ENCODE measurements at places on chromosomes 12 and 14.

- no peak for DNase-seq
These were observed 3.2 kb upstream of the AMIGO2 start for GRCh38 chr12:47082796-47083621.

- no peak for DNase-seq
These were observed 97.6 kb downstream of the RAD52 start for GRCh38 chr12:851913-852312.

GRCh38 chr12:45204757-45205156 lies 11.1 kb upstream of the ANO6 start:
- DNase-seq, result no peak

GRCh38 chr12:120413901-120414695 lies 23.8 kb upstream of the COX6A1 start:
- no peak for DNase-seq

DNA sequence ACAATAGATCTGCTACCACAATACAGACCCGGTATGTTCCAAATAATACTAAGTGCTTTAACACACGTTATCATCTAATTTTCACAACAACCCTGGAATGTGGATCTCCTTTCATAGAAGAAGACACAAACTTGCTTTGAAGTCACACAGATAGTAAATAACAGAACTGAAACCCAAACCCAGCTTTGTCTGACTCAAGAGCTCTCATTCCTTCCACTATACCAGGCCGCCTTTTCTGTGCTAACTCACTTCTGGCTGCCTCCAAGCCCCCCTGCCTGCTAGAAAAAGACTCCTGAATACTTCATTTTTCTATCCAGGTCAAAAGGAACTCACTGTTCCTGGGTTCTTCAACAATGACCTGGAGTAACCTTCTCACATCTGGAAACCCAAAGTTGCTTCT lies 37.8 kb downstream of the PRPF40B start:
- peak; percentile 52 for DNase-seq

DNA sequence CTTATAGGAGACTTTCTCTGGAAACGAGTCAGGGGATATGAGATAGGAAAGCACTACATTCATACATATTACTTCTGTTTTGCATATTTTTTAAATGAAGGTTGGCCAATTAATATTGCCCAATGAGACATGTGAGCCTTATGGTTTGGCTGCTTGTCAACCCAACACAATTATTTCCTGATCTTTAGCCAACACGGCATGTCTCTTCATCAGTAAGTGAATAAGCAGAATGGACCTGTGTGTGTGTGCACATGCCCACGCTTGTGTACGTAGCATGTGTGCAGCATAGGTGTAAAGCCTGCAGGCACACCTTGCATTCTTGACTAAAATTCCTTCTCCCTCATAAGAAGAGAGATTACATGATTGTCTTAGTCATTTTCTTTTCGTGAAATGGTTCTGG lies 88.3 kb downstream of the STON2 start:
- DNase-seq, result no peak

- no peak for DNase-seq
These were observed 5.6 kb downstream of the MYH6 start for GRCh38 chr14:23402296-23403138.

DNA sequence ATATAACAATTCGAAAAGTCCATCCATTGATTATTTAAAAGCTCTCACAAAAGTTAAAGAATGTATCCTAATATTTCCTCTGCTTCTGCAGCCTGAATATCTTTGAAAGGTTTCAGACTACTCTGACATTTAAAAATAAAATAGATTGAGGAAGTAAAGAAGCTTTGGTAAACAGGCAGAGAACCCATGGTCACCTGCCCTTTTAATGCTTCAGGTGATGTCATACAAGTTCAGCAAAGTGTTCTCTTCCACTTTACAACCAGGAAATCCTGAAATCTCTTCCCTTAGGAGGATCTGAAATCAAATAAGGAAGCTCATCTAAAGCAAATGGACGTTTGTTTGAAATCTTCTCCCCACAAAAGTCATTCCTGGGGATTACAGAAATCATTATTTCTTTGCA lies 322.4 kb downstream of the PDZRN4 start:
- DNase-seq, result no peak

- DNase-seq, result no peak
These were observed 939 bp upstream of the SEL1L start for GRCh38 chr14:81534510-81535074.

DNA sequence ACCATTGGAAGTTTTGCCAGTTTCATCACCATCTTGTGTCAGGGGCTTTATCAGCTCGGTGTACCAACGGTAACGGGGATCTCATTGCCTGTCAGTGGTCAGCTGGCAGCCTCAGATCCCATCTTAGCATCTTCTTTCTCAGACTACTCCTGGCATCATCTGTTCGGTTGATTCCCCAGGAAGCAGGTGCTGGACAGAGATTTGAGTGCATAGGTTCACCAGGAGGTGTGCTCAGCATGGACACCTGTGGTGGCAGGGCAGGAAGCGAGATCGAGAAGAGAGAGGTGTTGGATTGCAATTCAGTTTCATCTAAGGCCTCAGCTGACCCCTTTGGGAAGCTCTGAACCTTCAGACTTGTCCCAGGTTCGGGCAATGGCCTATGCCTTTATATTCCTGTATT lies 76.0 kb downstream of the C12orf75 start:
- no peak for DNase-seq

DNA sequence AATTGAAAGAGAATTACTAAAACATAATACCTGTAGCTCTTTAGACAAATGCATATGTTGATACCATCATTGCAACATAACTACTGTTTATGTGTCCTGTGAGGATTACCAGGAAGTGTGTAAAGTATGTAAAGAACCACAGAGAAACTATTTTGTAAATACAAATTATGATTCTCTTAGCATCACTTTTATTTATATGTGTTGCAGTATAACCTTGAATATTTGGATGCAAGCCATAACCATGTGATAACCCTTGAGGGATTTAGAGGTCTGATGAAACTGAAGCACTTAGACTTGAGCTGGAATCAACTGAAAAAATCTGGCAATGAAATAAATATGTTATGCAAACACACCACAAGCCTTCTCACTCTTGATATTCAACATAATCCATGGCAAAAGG lies 77.5 kb downstream of the LRRC9 start:
- no peak for DNase-seq

DNA sequence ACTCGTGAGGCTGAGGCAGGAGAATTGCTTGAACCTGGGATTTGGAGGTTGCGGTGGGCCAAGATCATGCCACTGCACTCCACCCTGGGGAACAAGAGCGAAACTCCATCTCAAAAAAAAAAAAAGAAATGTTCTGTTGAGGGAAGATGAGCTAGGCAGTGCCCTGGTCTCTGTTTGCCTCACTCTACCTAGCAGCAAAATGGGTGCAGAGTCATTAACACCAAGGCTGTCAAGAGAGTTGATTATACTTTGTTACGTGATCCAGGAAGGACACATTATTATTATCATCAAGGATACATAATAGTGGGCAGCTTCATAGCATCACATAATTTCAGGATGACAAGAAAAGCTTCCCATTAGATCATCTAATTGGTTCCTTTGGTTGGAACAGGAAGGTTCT lies 84.3 kb upstream of the MAP1LC3B2 start:
- DNase-seq, result no peak

GRCh38 chr14:64062381-64063115 lies 209.7 kb downstream of the SYNE2 start:
- no peak for DNase-seq

DNA sequence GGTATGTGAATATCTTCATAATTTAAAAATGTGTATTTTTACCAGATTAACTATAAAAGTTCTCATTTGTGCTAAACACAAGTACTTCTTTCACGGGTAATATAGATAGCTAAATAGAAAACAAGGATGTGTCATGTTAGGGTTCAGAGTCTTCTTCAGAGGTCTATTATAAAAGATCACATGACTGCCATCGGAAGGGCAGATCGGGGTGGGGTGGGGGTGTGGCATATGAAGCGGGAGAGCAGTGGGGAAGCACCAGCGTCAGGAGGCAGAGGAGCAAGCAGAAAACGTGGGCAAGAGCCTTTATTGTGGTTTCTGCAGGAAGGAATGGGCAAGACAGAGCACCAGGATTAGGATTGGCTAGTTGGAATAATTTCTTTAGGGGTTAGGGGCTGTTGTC lies 63.7 kb upstream of the DNM1L start:
- DNase-seq, result no peak

GRCh38 chr12:80818878-80819277 lies 102.2 kb downstream of the MYF5 start:
- no peak for DNase-seq

GRCh38 chr14:28676479-28676878 lies 90.1 kb upstream of the FOXG1 start:
- no peak for DNase-seq

DNA sequence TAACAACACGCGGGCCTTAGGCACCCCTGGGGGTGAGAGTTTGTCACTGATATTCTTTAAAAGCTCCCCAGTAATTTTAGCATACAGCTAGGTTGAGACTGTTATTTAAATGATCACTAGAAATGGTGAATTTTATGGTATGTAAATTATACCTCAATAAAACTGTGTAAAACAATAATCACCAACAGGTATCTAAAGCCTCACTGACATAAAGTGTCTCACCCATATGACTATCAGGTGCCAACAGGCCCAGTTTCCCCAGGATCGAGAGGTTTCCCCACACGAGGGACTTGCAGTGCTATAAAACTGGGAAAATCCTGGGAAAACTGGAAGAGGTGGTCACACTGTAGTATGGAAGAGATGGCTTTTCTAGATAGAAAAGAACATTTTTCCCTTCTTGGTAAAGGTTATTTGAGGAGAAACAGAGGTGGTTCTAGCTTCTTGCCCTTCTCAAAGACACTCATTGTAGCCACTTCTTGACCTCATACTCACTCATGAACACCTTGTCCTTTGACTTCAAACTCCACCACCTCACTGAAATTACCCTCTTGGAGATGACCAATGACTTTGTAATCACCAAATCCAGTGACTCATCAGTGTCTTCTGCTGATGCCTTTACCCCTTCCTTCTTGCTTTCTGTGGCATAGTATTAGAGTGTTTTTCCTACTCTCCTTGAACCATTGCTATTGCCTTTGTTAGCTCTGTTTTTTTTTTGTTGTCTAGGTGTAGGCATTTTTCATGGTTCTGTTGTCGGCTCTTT lies 24.8 kb upstream of the NUBPL start:
- no peak for DNase-seq

DNA sequence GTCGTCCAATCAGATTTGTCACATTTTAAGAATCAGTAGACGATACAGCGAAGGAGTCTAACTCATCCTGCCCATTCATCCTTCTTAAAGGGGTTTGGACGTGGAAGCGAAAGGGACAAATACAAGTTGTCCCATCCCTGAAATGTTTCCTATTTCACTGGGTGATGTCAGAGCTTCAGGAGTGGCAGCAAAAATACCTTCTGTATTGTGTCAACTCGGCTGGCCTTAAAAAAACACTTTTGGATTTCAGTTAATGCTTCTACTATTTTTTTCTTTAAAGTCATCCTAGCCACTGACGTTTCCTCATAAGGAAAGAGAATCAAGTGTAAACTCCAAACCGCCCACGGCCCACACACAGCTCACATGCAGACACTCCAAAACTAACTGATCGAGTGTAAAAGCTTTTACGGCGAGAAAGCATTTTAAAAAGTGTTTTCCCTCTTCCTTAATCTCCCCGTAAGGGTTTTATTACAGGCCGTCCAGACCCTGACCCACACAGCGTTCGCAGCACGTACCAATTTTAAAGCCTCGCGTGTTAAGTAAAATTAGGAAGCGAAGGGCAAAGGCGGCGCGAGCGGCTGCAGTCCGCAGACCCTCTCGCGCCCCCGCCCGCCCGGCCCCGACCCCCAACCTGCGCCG lies 593 bp downstream of the CFL2 start:
- DNase-seq, result peak; percentile 61

DNA sequence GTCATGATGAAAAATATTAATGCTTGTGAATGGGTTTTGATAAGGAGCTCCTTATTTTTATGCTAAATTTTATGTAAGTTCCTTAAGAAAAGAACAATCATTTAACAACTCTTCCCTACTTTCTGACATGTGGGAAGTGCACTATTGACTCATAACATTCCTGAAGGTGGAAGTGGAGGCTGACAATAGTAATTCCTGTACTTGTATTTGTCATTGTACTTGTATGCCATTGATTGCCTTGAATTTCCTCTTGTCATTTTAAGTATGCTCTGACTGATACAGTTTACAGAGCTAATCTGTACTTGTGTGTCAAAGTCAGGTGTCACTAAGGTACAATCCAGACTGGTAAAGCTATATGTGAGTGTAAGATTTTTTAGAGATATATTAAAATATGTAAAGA lies 440.0 kb downstream of the SLC16A7 start:
- no peak for DNase-seq

DNA sequence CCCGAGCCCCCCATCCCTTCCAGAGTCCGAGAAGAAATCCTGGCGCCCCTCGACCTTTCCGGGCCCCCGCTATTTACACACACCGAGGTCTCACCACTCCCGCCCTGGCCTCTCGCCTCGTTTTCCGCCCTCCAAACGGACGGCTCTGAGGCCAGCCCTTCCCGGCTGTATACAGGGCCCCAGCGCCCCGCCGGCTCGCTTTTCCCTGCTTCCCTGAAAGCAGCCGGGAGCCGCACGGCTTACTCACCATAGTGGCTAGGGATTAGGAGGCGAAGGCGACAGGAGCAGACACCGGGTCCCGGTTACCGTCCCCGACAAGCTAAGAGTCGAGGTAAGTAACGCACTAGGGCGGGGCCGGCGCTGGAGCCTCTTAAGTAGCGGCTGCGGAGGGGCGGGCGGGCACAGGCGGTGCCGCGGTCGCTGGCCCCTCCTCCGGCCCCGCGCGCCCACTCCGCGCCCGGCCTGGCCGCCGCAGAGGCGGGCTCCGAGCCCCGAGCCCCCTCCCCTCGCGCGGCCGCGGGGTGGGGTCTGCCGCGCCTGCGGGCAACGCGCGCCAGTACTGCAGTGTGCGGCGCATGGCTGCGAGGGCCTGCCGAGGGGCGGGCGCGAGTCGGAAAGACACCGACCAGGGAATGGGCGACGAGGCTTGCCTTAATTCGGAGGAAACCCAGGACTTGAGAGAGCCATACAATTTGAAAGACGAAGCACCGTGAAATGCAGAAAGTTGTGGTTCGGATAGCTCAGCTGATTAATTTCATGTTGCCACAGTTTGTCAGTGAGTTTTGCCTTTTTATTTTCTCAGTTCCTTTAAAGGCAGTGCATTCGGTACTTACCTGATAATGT lies at the start of gene TUBA1B:
Gene TUBA1B (minus strand): TSS at position 345 of the 843 bp plus-strand sequence. CDS start 95 bp downstream, at position 250.
- peak; percentile 93 for DNase-seq

DNA sequence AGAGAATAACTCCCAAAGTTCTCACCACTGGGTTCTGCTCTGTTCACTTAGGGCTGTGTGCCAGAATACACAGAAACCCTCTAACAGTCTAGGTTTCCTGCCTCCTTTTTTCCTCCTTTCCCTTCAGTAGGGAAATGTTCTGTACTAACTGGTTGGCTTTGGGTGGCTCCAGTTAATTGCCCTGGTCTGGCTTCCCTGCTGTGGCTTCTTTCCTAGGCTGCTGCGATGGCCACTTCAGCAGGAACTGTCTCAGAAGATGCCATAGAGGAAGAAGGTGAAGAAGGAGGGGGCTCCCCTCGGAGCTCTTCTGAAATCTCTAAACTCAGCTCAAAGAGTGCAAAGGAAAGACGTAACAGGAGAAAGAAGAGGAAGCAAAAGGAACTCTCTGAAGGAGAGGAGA lies 115.2 kb downstream of the SCN8A start:
- no peak for DNase-seq

GRCh38 chr12:24441458-24441857 lies 492.0 kb upstream of the SOX5 start:
- no peak for DNase-seq

- peak; percentile 53 for DNase-seq
These were observed 119.3 kb upstream of the MDM1 start for GRCh38 chr12:68451261-68452077.

GRCh38 chr14:23640524-23641141 lies 4.5 kb downstream of the DHRS2 start:
- DNase-seq, result no peak

- no peak for DNase-seq
These were observed 71.7 kb upstream of the PRICKLE1 start for GRCh38 chr12:42660968-42661937.

All from activated CD4-positive, alpha-beta T cell treated with anti-CD3 and anti-CD28 coated beads for 48 hours (primary cell).